Aorta (tissue), 5 donors: ENCODE measurements at places on chromosomes 12 and 14. TPM values are rescaled to one million over a fixed set of nuclear protein-coding genes. Genes with fewer than 3 reads are reported as not detected.

GRCh38 chr12:88579161-88579517 is 1.1 kb downstream of the KITLG start:
- no peak for DNase-seq

Gene GRIN2B
- 0.03 TPM for total RNA-seq

Gene PPP1R1A
- total RNA-seq = 13.6 TPM

Gene KRT74
- not detected for total RNA-seq

GRCh38 chr12:124379938-124380754 is 85.3 kb downstream of the RFLNA start:
- DNase-seq = peak; percentile 93

GRCh38 chr14:31170411-31170810 is 37.2 kb downstream of the HECTD1 start:
- no peak for DNase-seq

- no peak for DNase-seq
These were observed 53.0 kb upstream of the FUT8 start for GRCh38 chr14:65359503-65359902.

DNA sequence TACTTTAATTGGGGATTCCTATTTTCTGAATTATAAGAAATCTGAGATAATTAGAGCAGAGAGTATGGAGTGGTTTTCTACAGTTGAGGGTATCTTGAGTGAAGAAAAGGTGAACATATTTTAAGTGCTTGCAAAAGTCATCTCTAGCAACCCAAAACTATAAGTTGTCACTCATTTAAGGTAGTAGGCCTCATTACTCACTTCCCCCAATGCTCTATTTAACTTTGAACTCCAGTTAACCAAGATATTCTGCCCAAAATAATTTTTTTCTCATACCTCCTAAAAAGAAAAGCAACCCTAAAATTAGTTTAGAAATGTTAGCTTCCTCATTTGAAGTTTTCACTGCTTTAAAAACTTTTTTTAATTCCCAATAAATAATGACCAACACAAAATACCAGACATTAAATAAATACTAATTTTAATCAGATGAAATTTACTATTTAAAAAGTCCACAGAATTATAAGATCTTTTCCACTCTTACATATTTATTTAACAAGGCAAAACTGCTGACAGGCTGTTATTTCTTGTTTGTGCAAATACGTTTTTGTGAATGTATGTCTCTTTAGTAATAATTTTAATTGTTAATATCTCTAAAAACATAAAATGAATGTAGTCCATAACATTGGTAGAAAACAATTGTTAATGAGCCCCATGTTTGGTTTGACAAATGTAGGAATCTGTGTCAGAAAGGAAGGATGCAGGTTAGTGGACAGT is 47.8 kb downstream of the VRK1 start:
- DNase-seq = no peak

Gene PIWIL1
- total RNA-seq = not detected

Gene HAL
- total RNA-seq = 0.39 TPM

Gene MYG1
- 43.6 TPM for total RNA-seq

- no peak for DNase-seq
These were observed 78.4 kb downstream of the ITPK1 start for GRCh38 chr14:93037351-93037750.

DNA sequence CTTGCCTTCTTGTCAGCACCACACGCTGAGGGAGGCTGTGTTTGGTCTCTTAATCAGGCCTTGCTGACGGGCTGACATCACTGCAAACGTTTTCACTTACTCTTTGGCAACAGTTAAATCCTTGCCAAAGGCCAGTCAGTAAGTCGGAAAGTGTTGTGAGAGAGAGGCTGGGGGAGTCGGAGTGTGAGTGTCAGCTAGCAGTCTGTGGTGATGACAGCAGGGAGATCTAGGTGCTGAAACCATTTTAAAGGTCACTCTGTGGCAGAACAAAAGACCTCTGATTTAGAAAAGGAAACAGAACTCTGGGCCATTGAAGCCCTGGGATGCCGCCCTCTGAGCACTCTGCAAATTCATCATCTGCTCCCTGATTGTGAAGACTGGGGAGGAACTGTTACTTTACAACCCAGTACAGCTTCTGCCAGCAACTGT is 143.5 kb downstream of the PAX9 start:
- no peak for DNase-seq

DNA sequence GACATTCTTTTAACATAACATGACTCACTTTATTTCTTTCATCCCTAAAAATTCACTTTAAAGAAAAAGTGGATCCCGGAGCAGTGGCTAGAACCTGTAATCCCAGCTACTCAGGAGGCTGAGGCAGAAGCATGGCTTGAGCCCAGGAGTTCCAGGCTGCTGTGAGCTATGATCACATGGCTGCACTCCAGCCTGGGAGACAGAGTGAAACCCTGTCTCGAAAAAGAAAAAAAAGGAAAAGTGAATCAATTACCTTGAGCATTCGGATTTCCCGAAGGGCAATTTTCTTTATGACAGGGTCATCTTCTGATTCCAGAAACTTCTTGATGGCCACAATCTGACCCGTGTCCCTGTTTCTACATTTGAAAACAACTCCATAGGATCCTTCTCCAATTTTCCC is 1.2 kb downstream of the CDKL1 start:
- DNase-seq = no peak

Gene FAM90A1
- 0.27 TPM for total RNA-seq

Gene TNS2
- total RNA-seq = 275 TPM

DNA sequence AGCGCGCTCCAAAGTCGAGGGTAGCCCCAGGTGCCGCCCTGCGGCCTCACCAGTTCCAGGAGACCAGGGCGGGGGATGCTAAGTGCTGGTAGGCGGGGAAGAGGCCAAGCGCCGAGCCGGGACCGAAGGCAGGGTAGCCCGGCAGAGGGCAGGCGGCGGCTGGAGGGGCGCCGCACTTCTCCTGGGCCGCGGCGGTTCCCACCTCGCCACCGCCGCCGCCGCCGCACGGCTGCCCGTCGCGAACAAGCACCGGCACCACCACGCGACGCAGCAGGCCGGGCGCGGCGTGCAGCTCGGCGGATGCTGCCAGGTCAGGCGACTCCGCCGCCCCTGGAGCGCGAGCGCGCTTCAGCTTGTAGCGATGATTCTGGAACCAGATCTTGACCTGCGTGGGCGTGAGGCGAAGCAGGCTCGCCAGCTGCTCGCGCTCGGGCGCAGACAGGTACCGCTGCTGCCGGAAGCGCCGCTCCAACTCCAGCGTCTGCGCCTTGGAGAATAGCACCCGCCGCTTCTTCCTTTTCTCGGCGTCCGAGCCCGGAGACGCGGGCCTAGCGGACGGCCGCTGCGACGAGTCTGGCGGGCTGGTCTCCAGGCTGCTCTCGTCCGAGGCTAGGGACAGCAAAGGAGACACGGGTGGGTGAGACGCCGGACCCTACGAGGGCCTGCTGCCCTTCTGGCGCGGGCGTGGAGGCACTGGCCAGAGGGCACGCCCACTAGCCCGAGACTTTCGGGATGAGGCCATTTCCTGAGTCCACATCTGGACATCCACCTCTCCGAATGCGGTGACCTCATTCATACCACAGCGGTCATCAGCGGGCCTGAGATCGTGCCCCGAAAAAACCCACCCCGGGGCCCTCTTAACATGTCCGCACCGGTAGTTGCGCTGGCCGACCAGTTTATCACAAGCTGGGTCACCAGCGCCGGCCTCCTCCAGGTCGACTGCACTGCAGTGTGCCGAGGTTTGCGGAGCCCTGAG is 1.3 kb downstream of the NKX2-8 start:
- DNase-seq = peak; percentile 76

DNA sequence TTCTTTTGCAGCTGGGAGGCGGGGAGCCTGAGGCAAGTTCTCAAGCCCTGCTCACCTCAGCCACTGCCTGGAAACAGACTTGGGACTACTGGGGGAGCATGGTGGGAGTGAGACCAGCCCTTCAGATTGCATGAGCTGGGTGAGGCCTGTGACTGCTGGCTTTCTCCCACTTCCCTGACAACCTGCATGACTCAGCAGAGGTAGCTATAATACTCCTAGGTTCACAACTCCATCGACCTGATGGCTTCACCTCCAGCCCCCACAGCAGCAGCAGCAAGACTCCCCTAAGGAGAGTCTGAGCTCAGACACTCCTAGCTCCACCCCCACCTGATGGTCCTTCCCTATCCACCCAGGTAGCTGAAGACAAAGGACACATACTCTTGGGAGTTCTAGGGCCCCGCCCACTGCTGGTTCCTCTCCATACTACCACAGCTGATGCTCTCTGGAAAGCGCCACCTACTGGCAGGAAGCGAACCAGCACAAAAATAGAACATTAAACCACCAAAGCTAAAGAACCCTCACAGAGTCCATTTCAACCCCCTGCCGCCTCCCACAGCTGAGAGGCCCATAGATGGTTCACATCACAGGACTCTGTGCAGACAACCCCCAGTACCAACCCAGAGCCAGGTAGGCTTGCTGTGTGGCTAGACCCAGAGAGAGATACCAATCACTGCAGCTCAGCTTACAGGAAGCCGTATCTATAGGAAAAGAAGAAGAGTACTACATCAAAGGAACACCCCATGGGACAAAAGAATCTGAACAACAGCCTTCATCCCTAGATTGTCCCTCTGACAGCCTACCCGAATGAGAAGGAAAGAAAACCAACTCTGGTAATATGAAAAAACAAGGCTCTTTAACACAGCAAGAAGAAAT is 68.7 kb downstream of the RPAP3 start:
- peak; percentile 77 for DNase-seq

Gene C12orf54
- 0.65 TPM for total RNA-seq

Gene FAM177A1
- total RNA-seq = 94.0 TPM

DNA sequence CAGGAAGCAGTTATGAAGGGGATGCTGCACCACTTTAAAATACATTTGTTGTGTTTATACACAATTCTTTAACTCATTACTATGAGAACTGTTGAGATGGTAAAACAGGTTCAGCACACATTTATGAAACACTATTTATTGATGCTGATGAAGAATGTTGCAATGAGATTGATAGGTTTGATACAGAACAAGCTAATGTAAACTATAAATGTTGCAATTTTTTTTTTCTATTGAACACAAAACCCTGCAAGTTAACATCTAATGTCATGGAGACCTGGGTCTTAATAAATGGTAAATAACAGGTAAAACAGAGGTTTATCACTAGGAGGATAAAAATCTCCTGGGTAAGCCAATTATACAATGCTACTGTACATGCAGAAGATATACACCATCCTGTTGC is 857.6 kb downstream of the FSCB start:
- no peak for DNase-seq

DNA sequence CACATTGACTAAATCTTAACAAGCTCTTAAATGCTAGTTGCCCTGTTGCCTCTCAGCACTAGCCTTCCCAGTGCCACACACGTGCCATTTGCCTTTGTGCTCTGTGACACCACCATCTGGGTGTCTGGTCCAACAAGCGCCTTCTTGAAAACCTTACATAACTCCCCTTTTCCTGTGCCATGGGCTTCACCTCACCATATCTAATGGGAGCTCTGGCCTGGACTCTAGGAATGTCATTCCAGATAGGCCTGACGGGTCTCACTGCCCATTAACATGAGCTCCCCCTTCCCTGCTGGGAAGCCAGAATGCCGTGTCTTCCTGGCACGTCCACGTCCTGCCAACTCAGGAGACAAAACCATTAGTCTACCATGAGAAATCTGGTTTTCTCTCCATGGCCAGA is 24.4 kb downstream of the SSPN start:
- no peak for DNase-seq

Gene KCTD10
- total RNA-seq = 157 TPM

Gene ITGB7
- 5.8 TPM for total RNA-seq

GRCh38 chr14:75205591-75205990 is 29.2 kb upstream of the TMED10 start:
- DNase-seq = no peak

GRCh38 chr14:31449971-31450610 is 7.2 kb downstream of the DTD2 start:
- no peak for DNase-seq

- no peak for DNase-seq
These were observed 22.4 kb downstream of the SLCO1B3 start for GRCh38 chr12:20832911-20833310.

Gene RPS6KL1
- 12.6 TPM for total RNA-seq

DNA sequence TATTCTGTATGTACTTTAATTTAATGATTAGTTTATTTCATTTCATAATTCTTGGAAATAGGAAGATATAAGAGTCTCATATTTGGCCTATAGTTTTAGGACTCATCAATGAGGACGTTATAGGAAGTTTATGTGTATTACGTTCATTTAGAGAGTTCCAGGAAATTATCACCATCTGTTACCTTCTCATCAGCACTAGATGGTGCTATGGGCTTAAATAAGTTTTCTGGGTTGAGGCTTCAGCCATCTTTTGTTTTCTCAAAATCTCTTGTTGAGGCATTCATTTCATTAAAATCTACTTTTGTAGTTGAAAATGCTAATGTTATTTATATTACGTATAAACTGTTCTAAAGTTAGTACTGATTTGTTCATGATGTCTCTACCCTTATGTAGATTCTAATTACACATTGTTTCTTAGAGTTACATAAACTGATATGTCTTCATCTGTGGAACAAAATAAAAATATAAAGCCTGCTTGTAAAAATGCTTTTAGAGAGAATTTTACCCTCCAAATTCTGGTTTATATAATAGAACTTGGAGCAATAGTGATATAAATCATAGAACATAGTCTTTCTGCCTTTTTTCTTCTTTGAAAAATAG is 89.2 kb downstream of the CFAP54 start:
- no peak for DNase-seq

DNA sequence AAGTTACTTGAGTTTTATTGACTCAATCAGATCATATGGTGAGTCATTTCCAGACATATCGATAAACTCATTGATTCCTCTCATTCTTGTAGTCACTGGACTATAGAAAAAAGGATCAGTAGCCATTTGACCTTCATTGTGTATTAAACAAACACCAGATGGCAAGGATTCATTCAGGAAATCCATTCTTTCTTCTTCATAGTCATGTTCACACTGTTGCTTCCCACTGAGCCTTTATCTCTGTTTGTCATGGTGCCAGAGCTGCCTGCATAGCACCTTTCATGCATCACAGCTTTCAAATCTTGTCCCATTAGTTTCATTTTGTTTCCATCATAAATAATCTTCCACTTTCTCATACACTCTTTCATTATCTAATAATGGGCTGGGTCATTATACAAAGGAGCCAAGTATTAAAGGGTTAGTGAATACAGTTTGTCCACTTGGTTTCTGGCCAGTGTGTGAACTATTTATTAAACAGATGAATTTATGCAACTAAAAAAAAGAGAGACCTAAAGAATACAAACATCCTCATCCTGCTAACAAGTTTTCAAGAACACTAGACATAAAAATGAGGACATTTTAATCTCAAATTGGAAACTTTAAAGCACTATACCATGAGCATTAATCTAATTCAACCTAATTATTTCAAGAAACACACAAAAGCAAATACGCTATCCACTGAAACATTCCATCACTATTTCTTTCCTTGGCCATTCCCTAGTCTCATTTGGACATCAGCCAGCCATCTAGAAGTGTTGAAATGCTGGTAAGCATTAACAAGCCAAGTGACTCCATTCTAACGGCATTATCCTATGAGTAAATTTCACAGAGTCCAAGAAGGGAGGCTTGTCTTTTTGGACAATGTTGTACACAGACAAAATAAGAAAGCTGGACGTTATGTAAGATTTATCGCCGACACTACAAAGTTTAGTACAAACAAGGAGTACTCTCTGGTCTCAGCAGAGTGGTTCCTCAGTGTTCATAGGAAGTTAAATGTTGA is 476.5 kb downstream of the FOXG1 start:
- DNase-seq = no peak
